ENCODE measurements at places on chromosomes 7 and 10.

GRCh38 chr7:124379296-124379695 lies 346.4 kb upstream of the TMEM229A start:
- no peak for DNase-seq

DNA sequence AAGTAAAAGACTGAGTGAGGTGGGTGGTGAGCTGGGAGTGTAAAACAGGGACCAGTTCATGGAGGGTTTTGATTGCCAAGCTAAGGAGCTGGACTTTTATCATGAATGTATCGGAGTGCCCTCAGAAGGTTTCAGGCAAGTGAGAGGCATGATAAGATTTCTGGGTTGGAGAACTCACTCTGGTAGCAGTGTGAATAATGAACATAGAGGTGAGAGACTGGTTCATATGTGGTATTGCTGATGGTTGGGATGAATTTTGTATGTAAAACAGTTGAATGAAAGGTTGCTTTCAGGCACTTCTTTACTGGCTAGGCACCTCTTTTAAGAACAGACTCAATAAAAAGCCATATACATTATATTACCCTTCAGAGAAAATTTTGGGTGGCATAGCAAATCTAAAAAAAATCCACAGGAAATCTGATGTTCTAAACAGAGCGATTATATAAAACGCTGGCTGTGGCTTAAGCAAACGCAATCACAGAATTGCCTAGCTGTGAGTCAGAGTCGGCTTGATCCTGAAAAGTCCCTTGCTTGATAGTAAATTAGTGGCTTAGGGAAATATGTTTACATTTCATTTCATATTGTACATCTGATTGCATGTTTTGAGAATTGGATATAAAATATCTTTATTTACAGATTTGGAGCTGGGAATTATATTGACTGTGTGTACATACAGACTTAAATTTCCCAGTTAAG lies 92.9 kb upstream of the HDAC9 start:
- no peak for DNase-seq

DNA sequence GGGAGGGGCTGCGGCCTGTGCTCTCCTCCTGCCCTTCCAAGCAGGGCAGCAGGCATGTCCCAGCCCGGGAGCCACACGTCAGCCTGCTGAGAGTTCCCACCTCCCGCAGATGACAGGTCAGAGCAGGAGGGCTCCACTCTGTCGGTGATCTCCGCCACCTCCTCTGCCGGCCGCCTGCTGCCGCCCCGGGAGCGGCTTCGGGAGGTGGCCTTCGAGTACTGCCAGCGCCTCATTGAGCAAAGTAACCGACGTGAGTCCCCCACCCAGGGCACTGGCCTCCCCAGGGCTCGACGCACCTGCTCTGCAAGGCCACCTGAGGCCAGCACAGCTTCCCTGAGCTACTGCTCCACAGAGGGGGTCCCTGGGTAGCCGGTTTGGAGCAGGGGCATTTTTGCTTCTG lies 9.4 kb downstream of the AP5Z1 start:
- DNase-seq = no peak

DNA sequence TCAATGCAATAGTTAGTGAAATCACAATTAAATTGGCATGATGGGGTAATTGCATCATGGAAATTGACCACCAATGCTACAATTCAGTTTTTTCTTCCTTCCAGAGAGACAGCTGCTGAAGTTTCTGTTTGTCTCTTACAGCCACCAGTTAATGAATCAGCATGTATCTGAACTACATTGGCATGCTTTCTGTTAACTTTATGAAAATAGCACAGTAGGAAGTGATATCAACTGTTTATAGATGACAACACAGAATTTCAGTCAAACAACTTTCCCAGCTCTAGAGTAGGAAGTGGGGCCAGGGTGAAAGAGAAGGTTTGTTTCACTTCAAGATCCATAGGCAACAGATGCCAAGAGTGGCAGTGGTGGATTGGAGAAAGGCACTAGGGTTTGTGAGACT lies 339.6 kb upstream of the VWC2 start:
- no peak for DNase-seq

GRCh38 chr10:31707093-31708039 lies 221.3 kb downstream of the ARHGAP12 start:
- DNase-seq = no peak

- no peak for DNase-seq
Measured at GRCh38 chr7:158804335-158804734, 25.0 kb downstream of the ESYT2 start.

DNA sequence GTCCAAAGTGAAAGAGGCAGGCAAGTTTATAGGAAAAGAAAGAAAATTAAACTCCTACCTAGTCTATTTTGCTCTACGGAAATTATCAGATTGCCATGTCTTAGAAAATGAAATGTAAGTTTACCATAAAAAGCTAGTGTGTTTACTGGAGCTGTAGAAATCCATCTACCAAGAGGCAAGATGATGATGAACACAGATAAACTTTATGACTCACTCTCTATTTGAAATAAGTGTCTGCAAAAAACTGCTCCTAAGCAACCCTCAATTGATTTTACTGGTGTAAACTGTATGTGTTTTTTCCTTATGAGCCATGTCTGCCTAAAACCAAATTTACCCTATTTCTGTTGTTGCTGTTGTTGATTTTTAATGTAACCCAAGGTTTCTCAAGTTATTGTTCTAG lies 73.8 kb upstream of the TMEM106B start:
- DNase-seq = no peak

DNA sequence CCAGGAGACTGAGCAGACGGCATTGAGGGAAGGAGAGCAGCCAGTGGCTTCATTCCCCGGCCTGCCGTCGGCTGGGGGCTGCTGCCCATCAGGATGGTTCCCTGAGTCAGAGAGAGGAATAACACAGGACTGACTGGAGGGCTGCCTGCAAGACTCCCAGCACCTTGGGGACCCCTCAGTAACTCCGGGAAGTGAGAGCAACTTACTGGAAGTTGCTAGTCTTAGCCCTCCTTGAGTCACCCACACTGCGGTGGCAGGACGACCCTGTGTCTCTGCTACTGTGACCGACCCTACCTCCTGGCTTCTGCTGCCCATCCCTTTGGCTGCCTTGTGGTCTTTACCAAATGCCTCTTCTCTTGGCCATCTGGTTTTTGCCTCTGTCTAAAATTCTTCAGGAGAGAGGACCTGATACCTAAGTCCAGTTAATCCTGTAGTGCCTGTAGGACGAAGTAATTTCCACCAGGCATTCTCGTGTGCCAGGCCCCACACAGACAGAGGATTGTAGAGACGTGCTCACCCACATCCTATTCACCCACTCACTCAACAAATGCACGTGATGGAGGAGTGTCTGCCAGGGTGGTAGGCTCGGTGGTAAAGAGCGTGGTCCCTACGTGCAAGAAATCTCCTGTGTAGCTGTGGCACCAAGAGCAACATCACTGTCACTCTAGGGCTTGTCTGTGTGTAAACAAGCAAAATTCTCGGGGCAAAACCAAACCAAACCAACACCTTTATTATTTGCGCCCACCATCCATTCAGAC lies 156.5 kb downstream of the PRKCQ start:
- DNase-seq = no peak

GRCh38 chr7:77674878-77675277 lies 21.4 kb upstream of the RSBN1L start:
- no peak for DNase-seq

DNA sequence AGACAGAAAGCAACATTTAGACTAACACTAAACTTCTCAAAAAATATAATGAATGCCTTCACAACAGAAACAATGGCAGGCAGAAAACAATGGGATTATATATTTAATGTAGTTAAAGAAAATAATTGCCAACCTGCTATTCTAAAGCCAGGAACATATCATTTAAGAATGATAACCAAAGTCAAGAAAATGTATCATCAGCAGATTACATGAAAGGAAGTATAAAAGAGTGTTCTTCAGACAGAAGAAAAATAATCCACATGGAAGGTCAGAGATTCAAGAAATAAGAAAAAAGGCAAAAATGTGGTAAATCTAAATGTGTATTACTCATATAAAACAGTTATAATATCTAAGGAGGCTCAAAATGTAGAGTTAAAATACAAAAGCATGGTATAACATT lies 98.1 kb downstream of the CYP26A1 start:
- no peak for DNase-seq

- no peak for DNase-seq
Measured at GRCh38 chr7:127798769-127799372, 146.9 kb downstream of the SND1 start.

GRCh38 chr10:116683166-116683565 lies 59.2 kb downstream of the HSPA12A start:
- no peak for DNase-seq

DNA sequence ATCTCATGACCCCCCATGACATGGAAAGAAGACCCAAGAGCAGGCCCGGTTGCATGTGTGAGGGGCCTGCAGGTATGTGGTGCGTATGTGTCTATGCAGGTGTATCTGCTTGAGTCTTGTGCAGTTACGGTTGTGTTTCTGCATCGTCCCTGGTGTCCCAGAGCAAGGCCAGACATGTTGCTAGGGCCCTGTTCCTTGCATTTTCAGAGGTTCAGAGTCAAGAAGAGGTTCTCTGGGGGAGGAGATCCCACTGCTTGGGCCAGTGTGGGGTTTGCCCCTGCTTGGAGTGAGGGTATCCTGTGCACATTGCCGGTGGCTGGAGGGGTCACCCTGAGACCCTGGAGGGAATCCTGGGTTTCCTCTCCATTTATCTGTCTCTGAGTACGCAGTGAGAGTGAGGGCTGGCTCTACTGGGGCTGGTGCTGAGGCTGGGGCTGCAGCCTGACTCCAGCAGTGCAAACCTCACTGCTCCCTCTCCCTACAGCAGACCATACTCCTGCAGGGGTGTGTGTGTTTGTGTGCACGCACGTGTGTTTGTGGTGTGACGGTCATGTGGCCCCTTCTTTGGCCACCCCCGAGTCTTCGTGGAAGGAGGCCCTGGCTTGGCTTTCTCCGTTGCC lies 4.1 kb downstream of the TRIM8 start:
- no peak for DNase-seq

DNA sequence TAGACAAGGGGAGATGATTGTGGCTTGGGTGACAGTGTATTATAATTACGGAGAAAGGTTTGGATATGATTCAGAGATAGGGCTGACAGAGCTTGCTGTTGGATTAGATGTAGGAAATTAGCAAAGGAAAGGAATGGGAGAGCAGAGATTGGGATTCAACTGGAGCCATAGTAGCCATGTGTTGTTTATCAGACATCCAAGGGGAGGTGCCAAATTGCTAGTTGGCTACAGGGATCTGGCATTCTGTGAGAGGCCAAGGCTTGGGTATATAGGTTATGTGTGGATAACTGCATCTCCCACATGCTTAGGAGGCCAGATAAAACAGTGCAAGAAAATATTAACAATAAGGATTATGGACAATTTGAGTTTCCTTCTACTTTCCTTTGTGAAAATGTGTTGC lies 34.9 kb downstream of the CSGALNACT2 start:
- DNase-seq = peak; percentile 21

DNA sequence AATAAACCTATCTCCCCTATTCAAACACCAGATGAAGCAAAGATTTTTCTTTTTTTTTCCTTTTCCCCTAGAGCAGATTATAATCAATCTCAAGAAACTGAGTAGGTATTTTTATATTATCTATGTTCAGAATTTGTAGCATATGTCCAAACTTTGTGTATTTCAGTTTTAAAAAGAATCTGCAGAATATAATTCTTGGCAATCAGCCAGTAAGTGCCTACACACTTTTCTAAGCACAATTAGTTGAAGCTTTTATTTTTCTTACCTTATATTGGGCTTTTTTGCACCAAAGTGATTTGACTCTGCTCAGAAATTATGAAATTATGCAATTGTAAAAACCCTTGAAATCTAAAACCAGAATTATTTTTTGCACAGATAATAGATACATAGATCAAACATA lies 315.8 kb upstream of the PHF14 start:
- no peak for DNase-seq
